ENCODE measurements at places on chromosomes 13 and 19.
A peak's percentile ranks its signal among the peaks of the same experiment; 100 is the strongest.

DNA sequence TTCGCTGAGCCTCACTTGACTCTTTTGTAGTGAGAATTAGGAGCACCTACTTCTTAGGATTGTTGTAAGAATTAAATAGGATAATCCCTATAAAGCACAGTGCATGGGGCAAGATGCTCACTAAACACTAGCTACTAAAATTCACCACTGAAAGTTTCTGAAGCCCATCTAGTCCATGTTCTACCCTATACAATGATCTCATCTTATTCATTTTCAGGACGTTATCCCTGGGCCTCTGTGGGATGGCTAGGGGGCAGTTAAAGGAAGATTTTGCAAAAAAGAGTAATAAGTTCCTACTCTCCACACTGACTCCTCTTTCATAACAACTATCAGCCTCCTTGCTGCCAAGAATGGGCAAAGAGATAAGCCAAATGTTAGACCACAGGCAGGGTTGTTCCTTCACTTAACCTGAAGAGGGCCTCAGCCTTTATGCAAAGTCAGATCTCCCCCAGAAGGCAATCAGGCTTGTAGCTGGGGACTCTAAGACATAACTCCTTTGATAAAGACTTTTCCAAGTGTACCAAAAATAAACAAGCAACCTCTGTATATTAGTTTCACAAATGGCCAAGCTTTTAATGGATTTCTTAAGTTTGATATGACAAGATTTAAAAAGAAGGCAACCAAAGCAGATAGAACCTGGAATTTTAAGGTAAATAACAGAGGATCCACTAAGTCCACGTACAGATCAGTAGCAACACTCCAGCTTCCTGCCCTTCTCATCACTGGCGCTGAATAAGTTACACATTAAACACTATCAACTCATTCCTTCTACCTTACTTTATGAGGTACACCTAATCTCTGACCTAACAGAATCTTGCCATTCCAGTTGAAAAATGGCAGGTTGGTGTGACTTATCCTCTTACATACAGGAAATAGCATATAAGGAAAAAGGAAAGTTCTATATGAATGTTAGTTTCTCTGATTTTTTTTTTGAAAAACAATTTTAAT, 44.4 kb downstream of the ELF1 start:
- DNase-seq = peak; percentile 71

GRCh38 chr13:31154939-31155338, 6.8 kb downstream of the HSPH1 start:
- no peak for DNase-seq

GRCh38 chr19:920051-920864, 3.1 kb downstream of the KISS1R start:
- peak; percentile 87 for DNase-seq

- DNase-seq = no peak
These were observed 18.9 kb downstream of the ATP11A start for GRCh38 chr13:112708560-112709240.

DNA sequence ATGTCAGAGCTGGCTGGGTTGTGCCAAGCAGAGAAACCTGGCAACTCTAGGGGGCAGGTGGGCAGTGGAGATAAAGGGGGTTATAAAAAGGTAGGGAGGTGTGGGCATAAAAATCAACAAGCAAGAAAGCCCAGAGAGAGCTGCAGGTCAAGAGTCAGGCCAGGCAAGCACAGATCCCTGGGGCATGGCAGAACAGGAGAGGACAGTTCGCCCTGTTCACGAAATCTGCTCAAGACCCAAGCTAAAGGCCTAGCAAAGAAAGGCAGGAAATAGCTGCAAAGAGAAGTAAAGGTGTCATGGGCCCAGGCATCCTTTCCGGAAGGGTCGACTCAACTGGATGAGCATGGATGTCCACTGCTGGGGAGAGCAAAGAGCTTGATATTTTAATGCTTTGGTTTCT, 3.4 kb downstream of the MBNL2 start:
- peak; percentile 23 for DNase-seq

GRCh38 chr19:3748965-3749364, 12.5 kb downstream of the APBA3 start:
- DNase-seq = no peak

DNA sequence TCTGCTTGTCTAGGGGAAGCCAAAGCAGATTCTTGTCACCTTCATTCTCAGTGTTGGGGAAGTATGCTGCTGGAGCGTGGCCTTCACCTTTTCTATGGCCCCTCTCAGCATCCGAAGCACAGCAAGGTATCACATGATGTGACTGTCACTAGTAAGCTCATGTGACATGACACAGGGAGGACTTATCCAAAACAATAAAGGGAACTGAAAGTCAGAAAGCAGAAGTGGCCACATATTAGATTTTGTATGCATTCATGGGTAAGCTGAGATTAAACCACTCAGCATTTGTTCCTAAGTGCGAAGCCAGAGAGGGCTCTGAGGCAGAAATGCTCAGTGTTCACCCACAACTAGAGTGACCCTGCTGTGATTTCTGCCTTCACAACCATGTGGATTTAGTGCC, 72.8 kb upstream of the PCDH8 start:
- DNase-seq = peak; percentile 79

DNA sequence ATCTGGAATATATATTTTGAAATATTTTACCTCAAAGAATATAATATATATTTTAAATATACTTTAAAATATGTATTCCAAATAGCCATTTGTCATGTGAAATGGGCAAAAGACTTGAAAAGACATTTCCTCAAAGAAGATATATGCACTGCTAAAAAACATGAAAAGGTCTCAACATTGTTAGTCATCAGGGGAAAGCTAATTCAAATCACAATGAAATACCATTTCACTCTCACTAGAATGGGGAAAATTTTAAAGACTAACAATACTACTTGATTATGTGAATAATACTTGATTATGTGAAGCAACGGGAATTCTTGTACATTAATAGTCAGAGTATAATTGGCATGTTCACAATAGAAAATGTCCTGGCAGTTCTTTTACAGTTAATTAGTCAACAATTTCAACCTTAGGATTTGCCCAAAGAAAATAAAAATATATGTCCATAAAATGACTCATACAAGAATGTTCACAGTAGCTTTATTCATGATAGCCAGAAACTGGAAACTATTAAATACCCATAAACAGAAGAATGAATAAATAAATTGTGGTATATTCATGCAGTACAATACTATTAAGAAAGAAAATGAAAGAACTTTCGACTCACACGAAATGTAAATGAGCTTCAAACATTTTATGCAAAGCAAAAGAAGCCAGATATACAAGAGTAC, 6.8 kb upstream of the KBTBD6 start:
- DNase-seq = no peak

- peak; percentile 57 for DNase-seq
These were observed 526 bp downstream of the NFIX start for GRCh38 chr19:12995596-12996405.

GRCh38 chr13:62537593-62537992, 1121.9 kb upstream of the PCDH20 start:
- DNase-seq = no peak

GRCh38 chr19:5386841-5387240, 46.2 kb upstream of the PTPRS start:
- no peak for DNase-seq

DNA sequence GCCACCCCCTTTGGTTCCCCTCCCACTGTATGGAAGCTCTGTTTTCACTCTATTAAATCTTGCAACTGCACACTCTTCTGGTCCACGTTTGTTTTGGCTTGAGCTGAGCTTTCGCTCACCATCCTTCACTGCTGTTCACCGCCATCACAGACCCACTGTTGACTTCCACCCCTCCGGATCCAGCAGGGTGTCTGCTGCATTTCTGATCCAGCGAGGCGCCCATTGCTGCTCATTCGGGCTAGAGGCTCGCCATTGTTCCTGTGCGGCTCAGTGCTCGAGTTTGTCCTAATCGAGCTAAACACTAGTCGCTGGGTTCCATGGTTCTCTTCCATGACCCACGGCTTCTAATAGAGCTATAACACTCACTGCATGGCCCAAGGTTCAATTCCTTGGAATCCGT, 42.7 kb downstream of the ACTN4 start:
- no peak for DNase-seq

DNA sequence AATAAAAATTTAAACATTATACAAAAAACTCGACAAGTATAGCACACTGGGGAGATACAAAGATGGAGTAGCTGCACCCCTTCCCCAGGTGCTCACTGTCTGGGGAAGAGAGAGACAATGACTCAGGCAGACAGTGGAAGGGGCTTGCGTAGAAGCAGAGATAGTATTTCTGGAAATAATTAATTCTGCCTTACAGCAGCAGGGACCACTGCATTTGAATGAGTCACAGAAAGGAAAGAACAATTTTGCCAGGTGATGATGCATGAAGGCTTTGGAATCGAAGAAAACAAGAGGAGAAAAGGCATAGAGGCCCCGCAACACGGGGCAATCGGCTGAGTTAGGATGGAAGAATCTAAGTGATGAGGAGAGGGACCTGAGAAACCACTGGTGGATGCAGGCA, 447.4 kb downstream of the EFNB2 start:
- no peak for DNase-seq

DNA sequence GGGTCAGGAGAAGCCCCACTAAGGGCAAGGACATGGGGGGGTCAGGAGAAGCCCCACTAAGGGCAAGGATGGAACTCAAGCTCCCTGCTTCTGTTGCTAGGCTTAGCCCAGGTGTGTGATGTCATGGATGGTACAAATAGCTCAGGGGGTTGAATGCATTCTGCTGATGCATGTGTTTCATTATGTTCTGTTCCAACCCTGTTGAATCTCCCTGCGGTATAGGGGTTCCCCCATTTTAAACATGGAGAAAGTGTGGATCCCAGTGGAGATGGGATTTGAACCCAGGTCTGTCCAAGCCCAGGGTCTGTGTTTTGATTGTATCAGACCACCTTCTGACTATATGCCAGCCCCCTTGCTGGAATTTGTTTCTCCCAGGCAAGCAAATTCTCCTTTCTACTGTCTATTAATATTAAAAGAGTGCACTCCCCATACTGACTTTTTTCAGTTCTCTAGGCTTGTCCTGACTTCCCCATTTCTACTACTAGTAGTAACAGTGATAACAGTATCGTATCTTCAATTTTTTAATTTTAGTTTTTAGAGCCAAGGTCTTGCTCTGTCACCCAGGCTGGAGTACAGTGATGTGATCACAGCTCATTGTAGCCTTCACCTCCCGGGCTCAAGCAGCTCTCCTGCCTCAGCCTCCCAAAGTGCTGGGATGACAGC, 6.7 kb downstream of the ZNF865 start:
- DNase-seq = peak; percentile 38

- DNase-seq = no peak
These were observed 1.6 kb downstream of the ZNF415 start for GRCh38 chr19:53131085-53131590.

- DNase-seq = peak; percentile 72
These were observed 5.9 kb upstream of the CIRBP start for GRCh38 chr19:1263188-1263587.

GRCh38 chr19:13824703-13825102, 29.5 kb downstream of the ZSWIM4 start:
- peak; percentile 26 for DNase-seq

- DNase-seq = no peak
These were observed 5.7 kb downstream of the ZNF431 start for GRCh38 chr19:21147540-21147939.

DNA sequence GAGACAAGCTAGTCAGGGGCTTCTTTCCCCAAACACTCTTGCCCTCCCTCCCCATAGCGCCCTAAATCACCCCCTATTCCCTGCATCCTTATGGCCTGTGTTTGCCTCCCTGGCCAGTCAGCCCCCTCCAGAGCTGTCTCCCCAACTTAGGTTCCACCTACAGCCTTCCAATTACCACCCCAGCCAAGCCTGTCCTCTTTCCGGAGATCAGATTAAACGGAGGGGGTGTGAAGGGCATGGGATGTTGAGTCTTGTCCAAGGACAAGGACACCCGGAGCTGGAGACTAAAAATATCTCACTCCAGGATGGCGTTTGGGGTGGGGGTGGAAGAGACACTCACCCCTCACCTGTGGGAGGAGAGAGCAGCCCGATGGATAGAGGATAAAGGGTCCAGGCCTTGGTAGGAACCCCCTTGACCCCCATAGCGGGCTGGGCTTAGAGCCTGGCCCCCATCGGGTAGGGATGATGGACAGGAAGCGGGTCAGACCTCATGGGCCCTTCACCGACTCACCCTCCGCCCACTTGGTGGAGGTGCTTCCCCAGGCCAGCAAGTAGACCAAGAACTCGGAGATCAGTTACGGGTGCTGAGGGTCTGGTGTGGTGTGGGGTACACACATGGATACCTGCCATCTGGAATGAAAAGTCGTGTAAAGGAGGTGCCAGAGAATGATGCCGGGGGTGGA, 6.0 kb downstream of the ZNF865 start:
- no peak for DNase-seq

DNA sequence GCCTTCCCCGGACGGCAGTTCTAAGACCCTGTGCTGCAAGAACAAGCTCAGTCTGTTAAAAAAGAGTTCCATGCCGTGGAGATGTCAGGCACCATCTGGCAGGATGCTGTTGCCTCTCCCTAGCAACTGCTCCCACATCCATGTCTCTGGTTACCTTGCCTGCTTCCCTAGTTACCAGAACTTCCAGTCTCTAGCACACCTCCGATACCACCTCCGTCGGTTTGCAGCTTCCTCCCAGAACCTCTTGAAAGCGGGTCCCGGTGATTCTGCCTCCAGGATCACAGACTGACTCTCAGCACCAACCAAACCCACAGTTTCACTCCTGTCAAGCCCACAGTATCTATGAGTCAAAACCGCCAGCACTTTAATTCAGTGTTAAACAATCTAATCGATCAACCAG, 55.4 kb downstream of the KCTD12 start:
- DNase-seq = no peak

DNA sequence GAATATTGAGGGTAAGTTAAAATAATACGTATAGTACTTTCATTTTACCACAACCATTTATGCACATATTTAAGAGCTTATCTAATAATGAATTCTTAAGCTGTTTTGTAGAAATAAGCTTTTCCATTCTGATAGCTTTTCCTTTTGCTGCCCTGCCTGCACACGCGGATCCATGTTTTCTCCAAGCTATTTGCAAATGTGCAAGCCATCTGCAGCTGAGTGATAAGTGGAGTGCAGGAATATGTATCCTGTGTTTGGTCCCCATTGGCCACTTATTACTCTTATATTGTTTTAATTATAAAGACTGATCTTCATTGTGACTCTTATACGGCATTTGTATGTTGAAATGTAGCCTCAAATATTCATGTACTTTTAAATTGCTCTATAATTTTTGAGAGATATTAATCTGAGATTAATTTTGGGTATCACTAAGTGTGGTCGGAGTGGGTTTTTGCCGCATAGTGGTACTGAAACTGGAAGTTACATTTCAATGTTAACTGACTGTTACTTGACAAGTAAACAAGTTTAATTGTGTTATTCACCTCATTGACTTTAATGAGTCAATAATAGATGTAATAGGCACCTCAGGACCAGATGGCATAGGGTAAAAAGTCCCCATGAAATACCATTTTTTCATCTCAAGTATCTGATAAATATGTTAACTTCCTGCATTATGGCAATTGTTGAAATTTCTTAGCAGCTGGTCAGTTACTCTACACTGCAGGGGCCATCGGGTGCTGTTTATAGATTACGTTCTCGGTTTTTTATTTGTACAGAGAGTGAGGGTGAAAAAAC, 1567.4 kb downstream of the EFNB2 start:
- no peak for DNase-seq

DNA sequence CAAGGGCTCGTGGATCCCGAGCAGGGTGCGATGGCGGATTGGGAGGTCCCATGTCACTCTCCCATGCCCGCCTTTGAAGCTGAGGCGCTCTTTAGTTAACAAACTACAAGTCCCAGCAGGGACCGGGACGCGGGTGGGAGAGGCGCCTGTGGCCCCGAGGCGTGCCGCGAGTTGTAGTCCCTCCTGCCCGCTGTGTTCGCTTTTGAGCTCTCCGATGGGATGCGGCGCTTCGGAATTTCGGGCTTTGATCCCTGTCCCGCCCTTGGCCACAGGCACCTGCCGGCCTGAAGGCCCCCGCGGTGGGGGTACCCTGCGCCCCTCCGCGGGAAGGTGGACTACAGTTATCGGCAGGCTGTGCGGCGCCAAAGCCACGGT, 11.0 kb downstream of the CYTH2 start:
- peak; percentile 52 for DNase-seq
